ENCODE measurements at places on chromosomes 7 and 10.
A peak's percentile ranks its signal among the peaks of the same experiment; 100 is the strongest.

DNA sequence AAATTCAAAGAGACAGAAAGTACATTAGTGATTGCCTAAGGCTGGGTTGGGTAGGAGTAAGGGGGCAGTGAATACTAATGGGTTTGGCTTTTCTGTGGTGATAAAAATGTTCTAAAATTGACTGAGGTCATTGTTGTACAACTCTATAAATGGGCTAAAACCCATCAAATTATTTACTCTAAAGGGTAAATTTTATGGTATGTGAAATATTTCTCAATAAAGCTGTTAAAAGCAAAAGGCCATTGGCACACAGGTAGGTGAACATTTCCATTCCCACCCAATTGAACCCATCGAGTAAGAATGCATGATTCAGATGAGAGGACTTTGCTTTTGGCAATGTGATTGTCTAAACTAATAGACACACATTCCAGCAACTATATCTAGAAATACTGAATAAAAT lies 579.4 kb downstream of the GATA3 start:
- DNase-seq = no peak

GRCh38 chr10:28938745-28939144 lies 261.4 kb downstream of the BAMBI start:
- no peak for DNase-seq

DNA sequence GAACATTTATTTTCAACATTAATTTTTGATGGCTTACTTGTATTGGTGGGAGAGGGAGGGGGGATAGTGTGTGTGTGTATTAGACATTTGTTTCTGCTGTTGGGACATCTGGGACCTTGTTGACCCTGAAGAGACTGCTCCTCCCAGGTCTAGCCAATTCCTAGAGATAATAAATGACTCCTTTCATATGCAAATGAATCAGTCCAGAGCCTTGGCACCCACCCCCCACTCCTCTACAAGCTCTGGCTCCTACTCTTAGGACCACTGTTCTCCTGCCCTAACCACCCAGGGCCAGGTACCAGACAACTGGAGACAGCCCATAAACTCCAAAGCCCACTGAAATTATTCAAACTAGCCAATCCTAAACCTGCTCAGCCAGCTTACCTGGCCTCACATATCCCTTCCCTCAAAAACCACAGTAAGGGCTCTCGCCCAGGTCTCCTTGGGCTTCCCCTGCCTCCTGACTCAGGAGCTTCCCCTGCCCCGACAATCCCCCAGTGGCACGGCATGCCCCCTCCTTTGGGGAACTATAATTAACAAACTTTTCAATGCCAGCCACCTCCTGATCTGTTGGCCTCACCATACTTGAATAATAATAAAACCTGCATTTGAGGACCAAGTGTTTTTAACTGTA lies 233.3 kb downstream of the ELMO1 start:
- no peak for DNase-seq

GRCh38 chr7:131602304-131602993 lies 46.0 kb upstream of the PODXL start:
- no peak for DNase-seq

DNA sequence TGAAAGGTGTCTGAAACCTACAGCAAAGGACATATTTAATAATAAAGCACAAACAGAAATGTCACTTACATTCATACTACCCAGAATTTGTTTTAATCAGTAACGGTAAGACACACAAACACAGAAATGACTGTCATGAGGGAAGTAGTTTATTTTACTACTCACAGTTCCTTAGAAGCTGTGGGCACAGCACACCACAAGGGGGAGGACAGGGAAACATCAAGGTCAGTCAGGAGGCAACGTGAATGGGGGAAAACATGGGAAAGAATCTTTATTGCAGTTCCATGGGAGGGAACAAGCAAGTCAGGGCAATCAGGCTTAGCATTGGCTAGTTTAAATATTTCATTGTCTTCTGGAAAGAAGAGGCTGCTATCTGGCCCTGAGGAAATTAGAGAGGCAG lies 123.8 kb upstream of the PDSS1 start:
- no peak for DNase-seq

DNA sequence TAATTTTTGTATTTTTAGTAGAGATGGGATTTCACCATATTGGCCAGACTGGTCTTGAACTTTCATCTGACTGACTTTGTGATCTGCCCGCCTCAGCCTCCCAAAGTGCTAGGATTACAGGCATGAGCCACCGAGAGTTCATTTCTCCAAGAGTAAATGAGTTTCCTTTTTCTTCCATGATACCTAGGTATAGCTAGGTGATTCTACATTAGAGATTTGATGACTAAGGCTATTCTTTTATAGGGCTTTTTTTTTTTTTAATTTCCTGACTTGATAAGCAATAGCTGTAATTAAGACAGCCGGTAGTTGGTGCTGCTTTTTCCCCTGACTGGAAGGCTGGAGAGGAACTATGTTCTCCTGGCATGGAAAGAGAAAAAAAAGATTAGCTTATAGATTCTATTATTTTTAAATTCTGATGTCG lies 3.3 kb downstream of the PTPN12 start:
- DNase-seq = no peak

GRCh38 chr7:30223896-30224295 lies 60.5 kb upstream of the ZNRF2 start:
- no peak for DNase-seq

- no peak for DNase-seq
These were observed 434.7 kb upstream of the GRM3 start for GRCh38 chr7:86209036-86209435.

GRCh38 chr7:117808341-117808757 lies 64.9 kb downstream of the CTTNBP2 start:
- no peak for DNase-seq

DNA sequence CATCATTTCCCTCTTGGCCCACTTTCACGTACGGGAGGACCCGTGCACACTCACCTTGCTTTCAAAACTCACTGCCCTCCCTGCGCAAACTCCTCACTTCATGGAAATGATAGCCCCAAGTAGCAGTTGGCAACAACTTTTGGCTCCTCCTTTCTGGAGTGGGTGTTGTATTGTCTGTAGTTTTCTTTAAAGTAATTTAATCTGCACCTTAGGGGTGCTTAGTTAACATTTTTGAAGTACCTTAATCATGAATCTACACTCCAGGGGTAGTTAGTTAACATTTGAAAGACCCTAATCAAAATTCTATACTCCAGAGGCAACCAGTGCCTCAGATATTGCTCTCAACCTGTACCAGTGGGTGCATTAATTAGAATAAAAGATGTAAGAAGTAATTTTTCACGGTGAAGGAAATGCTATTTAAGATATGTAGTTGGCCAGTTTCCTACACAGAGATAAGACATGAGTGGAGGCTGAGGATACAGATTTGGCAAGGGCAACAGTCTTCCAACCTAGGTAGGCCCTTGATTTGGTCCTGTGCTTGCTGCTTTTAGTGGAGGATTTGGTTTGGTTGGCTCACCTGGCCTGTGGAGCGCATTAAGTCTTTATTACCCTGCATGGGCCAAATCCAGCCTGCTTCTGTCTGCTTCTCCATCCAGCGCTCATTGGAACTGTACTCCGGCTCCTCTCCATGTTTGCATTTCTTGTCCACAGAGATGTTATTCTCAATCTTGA lies 93.0 kb downstream of the EXOC4 start:
- no peak for DNase-seq

GRCh38 chr7:104927055-104927454 lies 87.0 kb upstream of the KMT2E start:
- DNase-seq = no peak

DNA sequence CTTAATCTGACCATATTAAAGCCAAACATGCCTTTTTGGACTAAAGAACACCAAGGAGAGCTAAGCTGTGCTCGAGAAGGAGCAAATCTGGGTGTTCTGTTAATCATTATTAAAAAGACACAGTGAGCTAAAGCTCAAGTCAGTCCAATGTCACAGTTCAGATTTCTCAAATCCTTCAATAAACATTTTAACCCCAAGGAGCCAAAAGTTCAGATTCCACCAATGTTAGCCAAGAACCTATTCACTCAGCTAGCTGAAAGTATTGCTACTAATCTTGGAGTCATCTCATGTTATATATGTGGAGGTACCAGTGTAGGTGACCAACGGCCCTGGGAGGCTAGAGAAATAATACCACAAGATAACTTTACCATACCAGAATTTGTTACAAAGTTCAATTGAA lies 14.5 kb upstream of the ZNF33B start:
- no peak for DNase-seq

DNA sequence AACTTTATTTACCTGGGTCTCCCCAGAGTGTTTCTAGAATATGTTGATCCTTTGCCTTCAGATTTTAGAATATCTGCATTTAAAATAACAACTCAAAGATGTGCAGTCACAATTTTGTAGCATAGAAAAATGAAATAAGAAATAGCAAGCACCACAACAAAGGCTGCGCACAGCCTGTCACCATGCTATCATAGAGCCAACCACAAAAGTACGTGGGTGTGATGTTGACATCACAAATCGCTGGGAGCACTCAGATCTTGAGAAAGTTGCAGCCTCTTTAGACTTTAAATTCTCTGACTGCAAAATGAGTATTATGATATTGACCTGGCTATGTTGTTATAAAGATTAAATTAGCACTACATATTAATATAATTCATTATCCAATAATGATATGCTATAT lies 177.9 kb downstream of the TNS3 start:
- DNase-seq = no peak

DNA sequence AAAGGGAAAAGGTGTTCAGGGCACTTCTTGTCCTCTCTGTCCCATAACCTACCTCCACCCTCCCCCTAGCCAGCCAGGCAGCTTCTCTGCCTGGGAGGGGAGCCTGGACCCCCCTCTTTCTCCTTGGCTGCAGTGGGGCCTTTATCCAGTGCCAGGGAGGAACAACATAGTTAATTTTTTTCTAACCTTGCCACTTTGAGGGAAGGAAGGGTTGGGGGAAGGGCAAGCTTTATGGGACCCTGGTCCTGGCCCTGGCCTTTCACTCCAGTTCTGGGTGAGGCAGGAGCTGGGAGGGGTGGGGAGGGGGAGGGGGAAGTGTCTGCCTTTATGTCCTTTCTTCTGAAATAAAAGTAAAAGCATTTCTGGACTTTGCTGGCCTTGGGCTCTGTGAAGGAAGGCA lies 4.5 kb downstream of the VGF start:
- no peak for DNase-seq

DNA sequence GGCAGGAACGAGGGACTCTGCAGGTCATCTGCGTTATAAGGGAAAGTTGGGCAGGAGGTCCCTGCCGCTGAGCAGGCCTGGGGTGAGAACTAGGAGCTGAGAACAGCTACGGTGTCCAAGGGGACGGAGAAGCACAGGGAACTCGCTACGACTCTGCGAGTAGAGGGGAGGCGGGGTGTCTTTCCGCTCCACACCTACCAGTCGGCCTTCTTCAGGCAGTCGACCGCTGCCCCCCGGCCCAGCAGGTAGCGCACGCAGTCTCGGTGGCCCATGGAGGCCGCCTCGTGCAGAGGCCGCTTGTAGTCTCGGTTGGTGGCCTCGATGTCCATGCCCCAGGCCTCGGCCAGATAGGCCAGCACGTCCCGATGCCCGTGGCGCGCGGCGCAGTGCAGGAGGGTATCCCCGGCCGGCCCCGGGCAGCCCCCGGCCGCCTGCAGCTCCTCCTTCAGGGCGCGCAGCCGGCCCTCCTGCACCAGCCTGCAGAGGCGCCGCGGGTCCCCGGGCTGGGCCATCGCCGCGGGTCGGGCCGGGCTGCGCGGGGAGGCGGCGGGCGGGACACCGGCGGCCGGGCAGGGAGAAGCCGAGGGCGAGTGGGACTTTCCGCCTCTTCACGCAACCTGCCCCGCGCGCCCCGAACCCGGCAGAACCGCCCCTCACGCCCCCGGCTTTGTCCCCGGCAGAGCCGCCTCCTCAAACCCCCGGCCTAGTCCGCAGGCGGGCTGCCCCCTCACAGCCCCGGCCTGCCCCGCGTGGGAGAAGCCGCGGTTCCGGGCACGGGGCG lies 660 bp downstream of the ANKRD16 start:
- no peak for DNase-seq

- DNase-seq = no peak
These were observed 16.9 kb upstream of the GPR146 start for GRCh38 chr7:1027242-1028043.

GRCh38 chr10:86082556-86082955 lies 284.0 kb downstream of the GRID1 start:
- DNase-seq = no peak

GRCh38 chr10:80152820-80153219 lies 20.3 kb downstream of the PLAC9 start:
- DNase-seq = no peak

- peak; percentile 62 for DNase-seq
These were observed 1.2 kb downstream of the GPNMB start for GRCh38 chr7:23247603-23248335.

DNA sequence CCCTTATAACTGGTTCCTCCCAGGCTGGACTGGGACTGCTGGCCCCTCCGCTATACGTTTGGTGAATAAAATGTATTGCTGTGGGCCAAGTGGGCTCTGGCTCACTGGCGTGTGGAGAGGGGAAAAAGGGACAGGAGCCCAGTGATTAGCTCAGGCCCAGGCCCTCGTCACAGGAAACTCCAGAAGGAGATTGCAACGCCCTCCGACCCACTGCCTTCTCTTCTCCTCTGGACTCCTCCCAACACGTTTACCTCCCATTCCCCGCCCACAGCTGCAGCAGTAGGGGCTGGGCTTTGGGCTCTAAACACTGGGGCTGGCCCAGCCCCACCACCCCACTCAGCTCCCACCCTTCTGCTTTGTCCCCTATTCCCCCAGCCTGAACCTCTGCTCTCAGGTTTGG lies 173.9 kb downstream of the NEURL1 start:
- no peak for DNase-seq

GRCh38 chr7:151245360-151246101 lies 3.0 kb downstream of the SMARCD3 start:
- DNase-seq = no peak

- DNase-seq = no peak
These were observed 287.6 kb downstream of the LRMDA start for GRCh38 chr10:75718991-75719390.

- no peak for DNase-seq
These were observed 14.2 kb downstream of the RAB18 start for GRCh38 chr10:27518261-27518660.

DNA sequence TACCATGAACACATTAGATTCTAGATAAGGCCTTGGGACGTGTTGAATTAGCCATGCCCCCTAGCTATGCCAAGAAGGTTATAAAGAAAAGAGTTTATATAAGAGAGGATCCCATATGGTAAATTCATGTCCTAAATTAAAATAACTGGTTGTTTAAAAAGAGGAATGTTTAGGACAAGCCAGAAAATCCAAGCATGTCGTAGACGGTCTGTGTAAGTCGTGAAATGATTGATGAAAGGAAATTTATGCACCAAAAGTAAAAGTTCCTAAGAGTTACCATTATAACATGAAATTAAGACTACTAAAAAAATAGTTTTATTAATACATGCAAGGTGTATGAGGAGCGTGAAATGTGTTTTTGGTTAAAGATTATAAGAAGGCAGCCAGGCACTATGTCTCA lies 624.9 kb downstream of the ARL4A start:
- DNase-seq = no peak

GRCh38 chr10:29714096-29714874 lies 79.5 kb upstream of the SVIL start:
- DNase-seq = no peak

GRCh38 chr10:58867683-58868082 lies 308.8 kb upstream of the PHYHIPL start:
- DNase-seq = no peak

GRCh38 chr10:36469585-36469984 lies 655.8 kb upstream of the ANKRD30A start:
- DNase-seq = no peak

GRCh38 chr10:23417254-23417653 lies 21.6 kb upstream of the OTUD1 start:
- no peak for DNase-seq

All from GF-D8 (cell line).